Caki2 (cell line): ENCODE measurements at places on chromosomes 5 and 9. TPM values are rescaled to one million over a fixed set of nuclear protein-coding genes. Genes with fewer than 3 reads are reported as not detected.
A peak's percentile ranks its signal among the peaks of the same experiment; 100 is the strongest.

DNA sequence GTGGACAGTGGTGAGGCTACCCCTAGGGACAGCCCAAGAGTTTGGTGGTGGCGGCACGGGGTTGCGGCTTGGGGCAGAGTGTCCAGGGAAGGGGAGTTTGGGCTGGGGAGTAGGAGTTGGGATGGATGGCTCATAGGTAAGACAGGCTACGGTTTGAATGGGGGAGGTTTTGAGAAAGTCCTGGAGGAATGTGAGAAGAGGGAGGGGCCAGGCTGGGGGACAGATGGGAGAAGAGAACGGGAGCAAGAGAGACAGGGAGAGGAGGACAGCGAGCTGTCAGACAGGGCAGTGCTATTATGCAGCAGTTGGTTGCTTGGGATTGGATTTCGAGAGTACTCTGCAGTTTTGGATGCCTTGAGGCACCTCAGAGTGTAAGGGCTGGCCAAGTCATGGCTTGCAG lies 24.5 kb downstream of the PSD2 start:
- DNase-seq = no peak

DNA sequence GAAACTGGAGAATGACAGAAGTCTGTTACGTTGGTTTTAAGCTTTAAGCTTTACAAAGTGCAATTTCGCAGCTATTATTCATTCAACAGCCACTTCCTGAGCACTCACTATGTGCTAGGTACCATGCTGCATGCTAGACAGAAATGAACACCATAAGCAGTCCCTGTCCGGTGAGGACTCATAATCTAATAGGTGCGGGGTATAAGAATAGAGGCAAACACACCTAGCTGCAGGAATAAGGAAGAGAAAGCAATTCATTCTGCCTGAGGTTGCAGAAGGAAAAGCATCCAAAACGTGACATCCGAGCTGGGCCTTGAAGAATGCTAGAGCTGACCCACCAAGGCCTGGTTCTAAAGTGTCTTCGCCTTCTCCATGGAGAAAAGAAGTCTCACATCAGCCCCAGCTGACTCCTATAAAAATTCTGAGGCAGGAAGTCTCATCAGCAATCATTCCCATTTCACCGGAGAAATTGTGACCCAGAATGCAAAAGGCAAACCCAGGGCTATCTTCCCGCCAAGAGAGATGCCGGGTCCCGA lies 542 bp downstream of the FKBP15 start:
- peak; percentile 12 for DNase-seq

SYNPO gene
- total RNA-seq = 1.1 and 1.2 TPM in 2 replicates

DNA sequence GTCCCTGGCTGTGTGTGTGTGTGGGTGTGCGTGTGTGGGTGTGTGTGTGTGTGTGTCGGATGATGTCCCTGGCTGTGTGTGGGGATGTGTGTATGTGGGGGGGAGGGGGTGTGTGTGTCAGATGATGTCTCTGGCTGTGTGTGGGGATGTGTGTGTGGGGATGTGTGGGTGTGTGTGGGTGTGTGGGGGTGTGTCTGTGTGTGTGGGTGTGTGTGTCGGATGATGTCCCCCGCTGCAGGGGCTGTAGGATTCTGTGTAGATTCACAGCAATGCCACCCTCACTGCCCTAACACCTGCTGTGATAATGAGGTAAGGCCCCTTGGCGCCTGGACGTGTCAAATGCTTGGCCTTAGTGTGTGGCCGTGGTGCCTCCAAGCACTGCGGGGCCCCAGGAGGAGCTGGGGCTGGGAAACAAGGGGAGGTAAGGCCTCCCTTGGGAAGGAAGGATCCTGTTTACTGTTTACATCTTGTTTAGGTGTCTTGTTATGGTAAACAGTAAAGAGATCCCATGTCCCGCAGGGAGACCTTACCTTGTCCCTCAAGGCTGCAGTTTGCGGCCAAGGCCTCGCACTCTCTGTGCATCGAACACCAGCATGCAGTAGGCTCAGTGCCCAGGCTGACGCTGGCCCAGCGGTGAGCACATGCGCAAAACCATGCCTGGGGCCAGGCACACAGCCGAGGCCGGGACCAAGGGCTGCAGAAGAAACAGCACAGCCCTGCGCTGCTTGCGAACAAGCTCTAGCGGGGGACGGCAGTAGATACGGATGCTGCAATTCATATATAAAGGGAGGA lies 24.1 kb downstream of the AHRR start:
- no peak for DNase-seq

SVEP1 gene
- 1.8 and 3.2 TPM in 2 replicates for total RNA-seq

DNA sequence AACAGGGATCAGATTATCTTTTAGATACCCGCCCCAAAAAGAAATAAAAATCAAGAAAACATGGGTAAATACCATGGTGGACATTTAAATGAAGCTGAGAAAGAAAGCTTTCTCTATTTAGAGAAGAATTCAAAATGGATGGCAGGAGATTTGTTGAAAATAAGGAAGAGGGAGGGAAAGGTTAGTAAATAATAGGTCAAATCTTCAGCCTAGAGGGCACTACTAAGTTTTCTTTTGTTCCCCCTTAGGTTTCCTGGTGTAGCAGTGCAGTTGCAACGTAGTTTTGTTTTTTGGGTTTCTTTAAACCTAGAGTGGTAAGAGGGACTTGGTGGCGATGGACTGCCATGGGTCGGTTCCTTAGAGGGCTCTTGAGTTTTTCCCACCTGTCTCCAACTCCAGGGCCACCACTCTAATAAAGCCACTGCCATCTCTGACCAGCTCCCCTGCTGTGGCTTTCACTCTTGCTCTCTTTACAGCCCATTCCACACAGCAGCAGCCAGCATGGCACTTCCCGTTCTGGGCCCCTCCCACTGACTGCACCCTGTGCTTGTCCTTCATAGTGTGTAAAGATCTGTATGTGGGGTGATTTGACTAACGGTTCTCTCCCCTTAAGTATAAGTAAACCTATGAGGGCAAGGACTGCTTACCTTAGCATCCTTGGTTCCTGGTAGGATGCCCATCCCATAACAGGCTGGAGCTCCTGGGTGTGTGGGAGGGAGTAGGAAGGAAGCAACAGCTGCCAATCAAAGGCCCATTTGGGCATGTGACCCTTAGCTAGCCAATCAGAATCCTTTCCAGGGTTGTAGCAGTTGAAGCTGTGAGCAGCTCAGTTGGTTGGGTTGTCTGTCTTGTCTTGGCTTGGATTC lies 118.3 kb downstream of the SLC1A3 start:
- no peak for DNase-seq

CCDC192 gene
- total RNA-seq = not detected in 2 replicates

DNA sequence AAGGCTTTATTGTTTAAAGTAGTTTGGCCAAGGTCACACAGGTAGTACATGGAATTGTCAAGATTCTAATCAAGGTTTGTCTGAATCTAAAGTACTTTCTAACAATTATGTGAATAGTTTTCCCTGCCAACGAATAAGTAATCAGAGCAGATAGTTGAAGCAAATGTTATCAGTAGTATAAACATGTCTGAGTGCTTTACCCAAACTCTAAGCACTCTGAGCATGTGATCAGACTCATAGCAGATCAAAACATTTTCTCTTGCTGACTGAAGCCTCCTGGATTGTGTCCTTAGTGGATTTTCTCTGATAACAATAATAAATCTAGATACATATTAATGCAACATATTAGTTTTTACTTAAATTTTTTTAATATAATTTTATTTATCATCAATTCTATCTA lies 995.0 kb downstream of the EFNA5 start:
- DNase-seq = no peak

C5orf47 gene
- total RNA-seq = not detected in 2 replicates

GRCh38 chr5:109231331-109231730 lies 178.4 kb downstream of the PJA2 start:
- DNase-seq = no peak

- no peak for DNase-seq
Measured at GRCh38 chr5:137148655-137149054, 350.5 kb downstream of the SPOCK1 start.

BARX1 gene
- total RNA-seq = 58.2 and 66.3 TPM in 2 replicates
